ENCODE measurements at places on chromosomes 2 and 18.

DNA sequence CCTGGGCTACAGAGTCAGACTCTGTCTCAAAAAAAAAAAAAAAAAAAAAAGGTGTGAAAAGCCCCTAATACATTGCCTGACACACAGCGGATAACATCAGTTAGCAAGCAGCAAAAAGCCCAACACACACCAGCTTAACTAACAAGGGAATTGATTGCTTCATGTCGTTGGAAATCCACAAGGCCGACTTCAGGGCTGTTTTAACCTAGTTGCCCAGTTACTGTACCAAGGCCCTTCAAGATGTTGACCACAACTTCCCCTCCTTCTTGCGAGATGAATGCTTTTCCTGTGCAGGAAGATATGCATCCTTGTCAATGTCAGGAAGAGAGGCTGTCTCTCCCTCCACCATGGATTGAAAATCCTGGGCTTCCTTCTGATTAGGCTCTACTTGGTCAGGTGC, 202.9 kb downstream of the MIB1 start:
- no peak for DNase-seq

- peak; percentile 29 for DNase-seq
Observed at GRCh38 chr18:62438018-62438329, 84.9 kb upstream of the ZCCHC2 start.

- peak; percentile 55 for DNase-seq
Observed at GRCh38 chr18:54775686-54776085, 52.6 kb upstream of the RAB27B start.

- no peak for DNase-seq
Observed at GRCh38 chr2:213757525-213757924, 473.3 kb downstream of the SPAG16 start.

DNA sequence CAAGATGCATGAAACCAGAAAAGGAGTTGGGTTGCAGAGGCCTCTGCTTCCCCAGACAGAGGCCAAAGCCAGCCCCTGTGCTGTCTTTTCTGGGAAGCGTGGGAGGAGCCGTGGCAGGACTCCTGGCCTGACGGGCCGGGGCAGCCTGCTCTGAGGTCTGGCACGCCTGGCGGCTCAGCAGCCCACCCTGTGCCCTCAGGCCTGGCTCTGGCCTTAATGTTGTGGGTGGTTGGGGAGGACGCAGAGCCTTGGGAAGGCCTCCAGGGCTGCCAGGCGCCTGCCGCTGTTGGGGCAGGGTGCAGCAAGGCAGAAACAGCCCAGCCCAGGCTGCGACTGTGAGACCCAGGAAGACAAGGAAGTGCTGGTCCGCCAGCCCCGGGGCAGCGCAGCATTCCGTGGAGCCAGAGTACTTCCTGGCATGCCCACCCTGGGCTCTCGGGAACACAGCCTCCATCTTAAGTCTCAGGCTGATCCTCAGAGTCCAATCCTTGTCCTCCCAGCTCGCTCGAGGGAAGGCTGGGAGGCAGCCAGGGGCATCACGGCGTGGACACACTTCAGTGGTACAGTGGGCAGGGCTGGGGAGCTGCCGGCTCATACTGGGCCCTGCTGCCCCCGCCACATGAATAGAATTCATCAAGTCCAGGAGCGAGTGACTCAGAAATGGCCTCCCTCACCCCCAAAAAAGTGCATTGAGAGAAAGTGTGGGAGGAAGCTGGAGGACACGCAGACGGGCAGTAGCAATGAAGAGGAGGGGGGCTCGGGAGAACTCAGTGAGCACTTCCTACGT, 72.6 kb downstream of the EMX1 start:
- DNase-seq = no peak

DNA sequence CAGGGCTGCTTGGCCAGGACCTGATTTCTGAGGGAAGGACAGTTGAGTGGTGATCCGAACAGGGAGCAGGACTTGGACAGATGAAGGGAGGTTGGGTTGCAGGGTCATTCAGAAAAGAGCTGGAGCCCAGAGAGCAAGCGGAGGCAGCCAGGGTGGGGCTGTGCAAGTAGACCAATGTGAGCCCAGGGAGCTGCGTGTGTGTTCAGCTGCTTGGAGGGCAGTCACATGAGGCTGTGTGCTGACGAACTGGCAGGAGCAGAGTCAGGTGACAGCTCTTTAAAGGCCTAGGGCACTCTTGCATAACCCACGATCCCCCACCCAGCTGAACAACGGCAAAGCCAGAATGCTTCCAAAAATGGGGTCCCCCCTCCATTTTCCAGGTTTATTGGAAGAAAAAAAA, 4.6 kb upstream of the MLPH start:
- peak; percentile 62 for DNase-seq

DNA sequence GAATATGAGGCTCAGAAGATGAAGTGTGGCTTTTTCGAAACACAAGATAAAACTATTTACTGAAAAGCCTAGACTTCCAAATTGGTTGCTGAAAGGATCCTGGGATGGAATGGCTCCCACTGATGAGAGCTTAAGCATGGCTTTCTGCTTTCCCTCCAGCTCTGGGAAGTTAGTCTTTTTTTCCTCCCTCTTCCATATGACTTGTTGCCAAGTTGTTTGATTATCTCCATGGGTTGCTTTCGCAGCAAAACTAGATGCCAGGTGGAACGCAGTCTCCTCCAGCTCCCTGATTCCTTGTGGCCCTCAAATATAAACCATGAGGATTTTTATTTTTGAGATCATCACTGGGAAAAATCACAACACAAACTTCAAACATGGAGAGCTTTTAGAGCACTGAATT, 276.5 kb downstream of the LRRTM1 start:
- DNase-seq = no peak

GRCh38 chr2:200765995-200766660, 45.6 kb upstream of the BZW1 start:
- no peak for DNase-seq

- DNase-seq = no peak
Observed at GRCh38 chr2:63048367-63049171, 2.1 kb upstream of the OTX1 start.

DNA sequence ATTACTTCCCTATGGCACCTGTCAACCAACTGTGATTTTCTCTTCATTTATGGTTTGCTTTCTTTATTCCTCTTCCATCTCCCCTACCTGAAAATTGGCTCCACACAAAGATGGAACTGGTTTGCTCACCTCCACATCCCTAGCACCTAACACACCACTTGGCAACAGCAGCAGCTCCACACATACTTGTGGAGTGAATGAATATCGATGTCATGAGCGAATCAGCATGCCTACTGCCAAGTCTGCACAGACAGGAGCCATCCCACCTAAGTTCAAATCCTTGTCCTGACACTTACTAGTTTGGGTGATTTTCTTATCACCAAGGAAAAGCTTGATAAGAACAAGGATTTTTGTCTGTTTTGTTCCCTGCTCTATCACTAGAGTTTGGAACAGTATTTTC, 191.4 kb upstream of the TMEM200C start:
- DNase-seq = no peak

DNA sequence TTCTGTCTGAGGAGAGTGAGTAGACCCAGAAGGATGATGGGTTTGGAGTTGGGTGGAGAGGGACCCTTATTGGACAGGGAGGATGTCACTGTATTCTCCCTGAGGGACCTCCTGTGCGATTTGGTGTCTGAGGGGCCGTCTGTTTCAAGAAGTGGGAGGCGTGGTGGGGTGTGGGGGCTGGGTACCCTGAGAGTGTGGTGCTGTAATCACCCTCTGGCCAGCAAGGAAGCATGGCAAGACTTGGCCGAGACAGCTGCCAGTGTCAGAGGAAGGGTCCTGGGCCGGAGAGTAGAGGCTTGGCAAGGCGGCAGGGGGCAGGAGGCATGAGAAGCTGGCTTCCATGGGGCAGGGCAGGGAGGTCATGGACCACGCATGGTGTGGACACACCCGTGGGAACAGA, 43.1 kb downstream of the CTIF start:
- DNase-seq = no peak

- peak; percentile 36 for DNase-seq
Observed at GRCh38 chr2:144152817-144153271, 367.1 kb downstream of the ZEB2 start.

DNA sequence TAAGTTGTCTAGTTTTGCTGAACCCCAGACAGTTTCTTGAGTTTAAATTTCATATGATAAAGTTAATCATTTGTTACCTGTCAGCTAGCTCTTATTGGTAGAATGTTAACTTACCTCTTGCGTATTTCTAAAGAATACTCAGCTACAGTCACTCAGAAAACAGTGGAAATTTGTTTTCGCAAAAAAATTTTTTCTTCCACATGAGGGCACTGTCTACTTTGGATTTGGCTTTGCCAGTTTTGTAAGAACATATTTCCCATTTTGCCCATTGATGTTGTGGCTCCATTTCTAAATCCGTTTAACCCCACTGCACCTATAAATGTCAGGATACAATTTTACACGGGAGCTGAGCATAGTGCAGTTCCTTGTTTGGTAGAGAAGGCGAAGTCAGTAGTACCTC, 19.1 kb upstream of the GCFC2 start:
- DNase-seq = peak; percentile 6

DNA sequence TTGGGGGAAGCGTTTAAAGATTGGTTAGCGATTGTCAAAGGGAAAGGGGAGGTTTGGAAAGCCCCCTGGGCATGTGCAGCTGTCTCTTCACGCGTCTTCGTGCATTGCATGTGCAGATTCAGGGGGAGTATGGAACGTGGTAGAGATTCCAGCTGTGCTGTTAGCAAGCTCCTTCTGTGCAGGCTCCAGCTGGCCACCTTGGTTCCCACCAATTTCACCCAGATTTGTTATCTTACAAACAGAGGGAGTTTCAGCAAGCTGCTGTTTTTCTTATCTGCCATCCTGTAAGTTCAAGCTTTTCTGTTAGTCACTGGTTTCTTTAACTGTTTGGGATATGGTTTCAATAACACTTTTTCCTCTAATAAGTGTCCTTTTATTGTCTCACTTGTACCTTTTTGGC, 30.4 kb downstream of the FARP2 start:
- no peak for DNase-seq

- no peak for DNase-seq
Observed at GRCh38 chr2:49175831-49176230, 21.5 kb upstream of the FSHR start.

GRCh38 chr2:71801969-71802368, 345.7 kb downstream of the CYP26B1 start:
- DNase-seq = peak; percentile 71

DNA sequence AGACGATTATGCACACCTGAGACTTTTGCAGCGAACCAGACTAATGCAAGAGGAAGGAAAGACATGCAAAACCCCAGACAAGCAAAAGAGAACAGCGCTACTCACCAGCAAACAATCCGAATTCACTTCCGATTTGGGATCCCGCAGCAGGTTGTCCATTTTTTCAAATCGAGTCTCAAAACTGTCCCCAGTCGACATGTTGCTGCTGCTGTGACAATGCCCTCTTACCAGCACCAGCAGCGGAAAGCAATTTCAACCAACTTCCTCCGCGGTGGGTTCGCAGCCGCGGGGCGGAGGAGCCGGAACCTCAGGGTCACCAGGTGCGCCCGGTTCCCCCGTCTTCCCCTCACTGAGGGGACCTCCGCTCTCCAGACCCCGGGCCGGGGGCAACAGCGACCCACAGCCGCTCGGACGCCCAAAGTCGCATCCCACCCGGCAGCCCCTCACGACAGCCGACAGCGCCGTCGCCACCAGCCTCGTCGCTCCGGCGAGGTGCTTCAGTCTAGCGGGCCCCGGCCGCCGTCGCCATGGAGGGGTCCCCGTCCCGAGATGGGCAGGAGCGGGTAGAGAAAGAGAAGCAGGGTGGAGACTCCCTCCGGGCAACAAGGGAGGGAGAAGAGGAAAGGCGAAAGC, 784 bp downstream of the ROCK1 start:
- peak; percentile 33 for DNase-seq

- DNase-seq = no peak
Observed at GRCh38 chr18:43919551-43919950, 642.3 kb upstream of the SYT4 start.

DNA sequence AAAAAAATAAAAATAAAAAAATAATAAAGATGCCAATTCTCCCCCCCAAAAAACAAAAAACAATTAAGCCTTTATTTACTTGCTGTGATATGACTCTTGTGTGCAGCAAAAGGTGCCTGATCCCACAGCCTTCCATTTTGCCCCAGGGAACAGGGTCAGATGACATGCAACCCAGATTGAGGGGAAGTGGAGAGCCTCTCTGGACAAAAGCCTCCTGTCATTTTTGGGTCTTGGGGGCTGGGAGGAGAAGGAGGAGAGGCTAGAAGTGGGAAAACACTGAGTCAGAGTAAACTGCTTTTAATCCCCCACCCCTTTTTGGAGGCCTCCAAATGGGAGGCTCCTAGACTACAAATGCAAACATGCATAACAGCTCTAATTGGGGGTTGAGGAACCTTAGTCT, 46.6 kb upstream of the SCG2 start:
- no peak for DNase-seq

DNA sequence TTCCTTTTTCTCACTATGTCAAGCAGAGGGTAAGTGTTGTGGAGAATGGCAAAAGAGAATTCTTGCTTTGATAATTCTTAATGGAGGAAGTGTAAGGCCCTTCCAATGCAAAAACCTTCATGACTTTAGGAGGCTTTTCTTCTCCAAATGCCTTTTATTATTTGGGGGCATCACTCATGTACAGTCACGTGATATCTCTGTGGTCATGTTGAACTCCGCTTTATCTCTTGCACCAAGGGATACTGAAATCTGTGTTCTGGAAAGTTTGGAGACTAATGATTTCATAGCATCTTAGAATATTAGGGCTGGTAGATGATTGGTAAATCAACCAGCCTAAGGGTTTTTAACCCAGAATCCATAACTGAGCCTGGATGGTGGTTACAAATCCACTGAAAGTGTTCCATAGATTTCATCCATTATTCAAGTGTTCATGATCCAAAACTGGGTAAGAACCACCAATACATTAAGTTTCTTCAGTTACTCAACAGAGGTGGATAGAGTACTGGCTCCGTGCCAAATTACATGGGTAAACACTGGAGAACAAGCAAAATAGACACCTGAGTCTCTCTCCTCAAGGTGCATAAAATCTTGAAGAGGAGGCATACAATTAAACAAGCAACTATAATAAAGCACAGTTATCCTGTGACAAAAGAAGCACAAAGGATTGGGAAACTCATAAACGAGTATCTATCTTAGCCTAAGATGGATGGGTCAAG, 169.6 kb upstream of the EPHA4 start:
- DNase-seq = no peak

DNA sequence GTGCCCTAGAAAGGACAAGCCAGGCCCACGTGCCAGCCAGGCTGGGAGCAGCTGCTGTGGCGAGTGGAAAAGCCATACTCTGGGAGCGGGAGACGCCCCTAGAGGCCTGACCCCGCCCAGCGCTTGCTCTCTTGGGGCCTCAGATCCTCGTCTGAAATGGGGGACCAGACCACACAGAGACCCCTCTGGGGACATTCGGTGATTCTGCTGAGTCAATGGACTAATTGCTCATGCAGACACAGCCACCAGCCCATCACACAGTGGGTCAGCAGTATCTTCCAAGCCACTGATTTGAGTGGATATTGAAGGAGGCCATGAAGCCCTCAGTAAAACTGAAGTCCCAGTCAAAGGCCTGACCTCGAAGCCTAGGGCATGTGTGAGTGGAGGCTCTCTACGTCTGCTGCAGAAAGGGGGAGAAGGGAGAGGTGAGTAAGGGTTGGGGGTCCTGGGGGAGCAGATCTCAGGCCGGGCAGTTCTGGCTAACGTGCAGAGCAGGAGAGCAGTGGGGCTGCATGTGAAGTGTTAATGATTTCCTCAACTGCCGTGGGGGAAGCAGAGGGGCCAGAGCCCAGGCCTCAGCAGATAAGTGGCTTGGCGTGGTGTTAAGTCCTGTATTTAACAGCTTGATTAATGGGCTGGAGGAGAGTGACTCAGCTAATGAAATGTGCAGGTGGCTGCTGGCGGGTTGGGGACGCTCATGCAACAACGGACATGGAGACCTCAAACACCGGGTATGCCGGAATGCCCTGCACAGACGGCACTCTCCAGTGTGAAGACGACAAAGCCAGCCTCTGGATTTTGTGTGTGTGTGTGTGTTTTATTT, 104.4 kb upstream of the TWIST2 start:
- DNase-seq = no peak

- no peak for DNase-seq
Observed at GRCh38 chr2:102765061-102765460, 3.2 kb downstream of the TMEM182 start.

Data from AG10803 (cell line).